Brain pericyte (primary cell): ENCODE measurements at places on chromosomes 6 and 20.

GRCh38 chr6:27757307-27757706, 154.9 kb downstream of the OR2B2 start:
- DNase-seq, result no peak

GRCh38 chr6:161211380-161212035, 62.4 kb downstream of the AGPAT4 start:
- DNase-seq, result no peak

GRCh38 chr20:4099905-4100675, 84.7 kb upstream of the RNF24 start:
- DNase-seq, result no peak

DNA sequence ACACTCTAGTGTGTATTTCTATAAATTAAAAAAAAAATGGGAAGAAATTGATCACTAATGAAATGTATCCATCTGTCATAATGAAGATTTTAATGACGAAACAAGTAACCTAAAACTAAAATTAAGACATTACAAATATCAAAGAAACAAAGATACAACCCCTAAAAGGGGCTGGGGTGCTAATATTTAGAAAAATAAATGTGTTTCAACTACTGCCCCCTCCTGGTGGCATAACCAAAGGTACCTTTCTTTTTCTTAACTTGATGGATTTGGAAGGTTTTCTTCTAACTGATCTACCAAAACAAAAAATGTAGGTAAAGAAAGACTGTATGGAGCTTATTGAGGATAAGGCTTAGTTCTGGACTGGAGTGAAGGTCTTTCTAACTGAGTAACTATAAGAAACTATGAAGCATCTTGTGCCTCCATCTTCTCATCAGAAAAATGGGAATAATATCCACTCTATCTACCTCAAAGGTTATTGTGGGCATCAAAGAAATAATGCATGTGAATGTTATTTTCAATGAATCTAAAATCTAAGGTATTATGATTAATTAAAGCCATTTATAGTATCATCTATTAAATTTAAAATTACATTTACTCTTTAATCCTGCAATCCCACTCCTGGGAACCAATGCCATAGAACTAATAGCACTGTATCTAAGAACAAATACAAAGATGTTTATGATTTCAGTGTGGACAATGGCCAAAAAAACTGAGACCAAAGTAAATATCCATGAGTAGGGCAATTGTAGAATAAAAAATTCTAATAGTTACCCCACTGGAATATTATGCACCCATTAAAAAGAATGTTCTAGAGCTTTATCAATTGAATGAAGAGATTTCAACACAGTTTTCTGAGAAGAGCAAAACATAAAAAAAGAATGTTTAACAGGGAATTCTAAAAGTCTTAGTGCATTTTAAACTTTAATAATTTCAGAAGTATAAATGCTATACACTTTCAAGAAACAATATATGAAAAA, 117.2 kb downstream of the BACH2 start:
- DNase-seq, result no peak

DNA sequence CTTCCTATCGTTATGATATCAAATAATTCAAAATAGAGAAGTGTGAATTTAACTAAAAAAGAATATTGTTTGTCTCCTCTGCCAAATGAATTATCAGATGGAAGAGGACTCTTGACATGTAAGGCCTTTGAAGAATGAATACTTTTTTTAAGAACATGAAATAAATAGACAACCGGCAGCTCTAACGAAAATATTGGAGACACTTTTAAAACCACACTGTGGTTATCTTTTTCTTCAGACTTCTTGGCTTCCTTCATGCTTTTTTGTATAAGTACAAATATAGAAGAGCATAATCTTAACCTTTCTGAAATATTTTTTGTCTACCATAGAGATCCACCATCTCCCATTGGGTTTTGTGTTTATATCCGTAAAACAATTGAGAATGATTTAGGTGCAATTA, 115.2 kb upstream of the SCGN start:
- DNase-seq, result no peak

GRCh38 chr6:149906405-149906804, 8.5 kb upstream of the RAET1E start:
- DNase-seq, result no peak

GRCh38 chr6:16669227-16669626, 92.0 kb downstream of the ATXN1 start:
- no peak for DNase-seq

DNA sequence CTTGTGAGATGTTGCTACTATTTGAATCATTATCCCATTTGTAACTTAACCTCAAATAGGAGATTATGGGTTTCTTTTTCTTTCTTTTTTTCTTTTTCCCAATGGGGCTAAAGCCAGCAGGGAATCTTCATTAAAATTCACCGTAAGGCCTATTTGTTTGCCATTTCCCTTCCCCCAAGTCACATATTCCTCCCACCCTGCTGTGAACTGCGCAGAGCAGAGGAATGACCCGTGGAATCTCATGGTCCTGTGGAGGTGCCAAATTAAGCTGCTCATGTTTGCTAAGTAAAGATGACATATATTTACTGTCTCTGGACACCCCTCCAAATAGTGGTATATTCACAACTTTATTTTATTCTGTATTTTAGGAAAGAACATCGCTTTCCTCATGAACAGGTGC, 699.3 kb downstream of the RNF144B start:
- DNase-seq, result no peak

DNA sequence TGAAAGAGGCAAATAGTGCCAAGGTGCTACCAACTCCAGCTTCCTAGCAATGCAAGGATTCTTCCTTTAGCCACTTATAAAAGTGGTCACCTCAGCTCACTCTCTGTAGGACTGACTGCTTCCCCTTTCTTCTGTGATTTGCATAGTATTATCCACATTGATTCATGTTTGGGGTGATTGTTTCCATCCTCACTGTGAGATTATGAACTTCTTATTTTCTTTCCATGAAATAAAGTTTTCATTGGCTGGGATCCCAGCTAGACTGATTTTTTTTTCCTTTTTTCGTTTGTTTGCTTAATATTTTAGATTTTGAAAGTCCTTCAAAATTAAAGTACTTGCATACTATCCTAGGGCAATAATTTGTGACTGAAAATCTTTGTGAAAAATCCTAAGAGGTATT, 50.5 kb downstream of the EYA4 start:
- peak; percentile 50 for DNase-seq

GRCh38 chr6:151514000-151514730, 20.3 kb downstream of the CCDC170 start:
- no peak for DNase-seq

GRCh38 chr20:32432277-32432676, 74.1 kb downstream of the ASXL1 start:
- no peak for DNase-seq

DNA sequence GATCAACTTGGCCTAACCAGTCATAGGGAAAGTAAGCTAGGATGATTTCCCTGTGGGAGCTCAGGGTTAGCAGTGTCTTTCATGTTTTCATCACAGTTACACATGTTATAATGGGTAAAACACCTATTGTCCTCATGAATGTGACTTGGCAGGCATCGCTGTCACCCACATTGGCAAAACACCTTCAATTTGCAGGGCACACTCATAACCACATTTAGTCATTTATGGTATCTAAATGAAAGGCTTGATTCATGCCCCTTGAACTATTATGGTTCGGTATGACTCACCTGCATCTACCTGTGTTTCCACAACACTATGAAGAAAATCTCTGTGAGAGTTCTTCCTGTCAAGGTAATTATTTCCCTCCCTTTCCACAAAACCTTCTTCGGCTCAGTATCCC, 49.2 kb downstream of the FRK start:
- no peak for DNase-seq

GRCh38 chr6:130935978-130936377, 108.8 kb downstream of the SMLR1 start:
- DNase-seq, result no peak

- DNase-seq, result no peak
Measured at GRCh38 chr6:119158057-119158848, 79.8 kb upstream of the FAM184A start.
